ENCODE measurements at places on chromosomes 16 and 17.

DNA sequence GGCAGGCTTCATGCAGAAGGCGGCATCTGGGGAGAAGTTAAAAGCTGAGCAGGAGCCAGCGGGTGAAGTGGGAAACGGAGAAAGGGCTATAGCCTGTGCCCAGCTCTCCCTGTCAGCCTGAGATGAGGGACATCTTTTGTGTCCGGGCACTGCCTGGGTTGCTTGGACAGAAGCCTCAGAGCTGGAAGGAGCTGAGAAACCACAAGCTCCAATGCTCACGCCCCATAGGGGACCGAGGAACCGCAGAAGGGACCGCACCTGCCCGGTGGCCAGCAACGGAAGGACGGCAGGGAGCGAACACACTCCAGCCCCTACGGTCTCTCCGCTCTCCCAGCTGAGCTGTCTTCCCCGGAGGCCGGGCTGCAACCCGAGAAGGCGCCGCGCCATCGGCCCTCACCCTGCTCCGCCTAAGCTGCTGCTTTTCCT is 175.8 kb downstream of the NPIPB11 start:
- DNase-seq, result no peak

GRCh38 chr17:50161911-50162288 is 3.9 kb upstream of the SGCA start:
- DNase-seq, result no peak

- DNase-seq, result no peak
These were observed 27.3 kb upstream of the ABCC12 start for GRCh38 chr16:48182979-48183537.

GRCh38 chr17:37541880-37542660 is 52.4 kb downstream of the DUSP14 start:
- DNase-seq, result no peak

DNA sequence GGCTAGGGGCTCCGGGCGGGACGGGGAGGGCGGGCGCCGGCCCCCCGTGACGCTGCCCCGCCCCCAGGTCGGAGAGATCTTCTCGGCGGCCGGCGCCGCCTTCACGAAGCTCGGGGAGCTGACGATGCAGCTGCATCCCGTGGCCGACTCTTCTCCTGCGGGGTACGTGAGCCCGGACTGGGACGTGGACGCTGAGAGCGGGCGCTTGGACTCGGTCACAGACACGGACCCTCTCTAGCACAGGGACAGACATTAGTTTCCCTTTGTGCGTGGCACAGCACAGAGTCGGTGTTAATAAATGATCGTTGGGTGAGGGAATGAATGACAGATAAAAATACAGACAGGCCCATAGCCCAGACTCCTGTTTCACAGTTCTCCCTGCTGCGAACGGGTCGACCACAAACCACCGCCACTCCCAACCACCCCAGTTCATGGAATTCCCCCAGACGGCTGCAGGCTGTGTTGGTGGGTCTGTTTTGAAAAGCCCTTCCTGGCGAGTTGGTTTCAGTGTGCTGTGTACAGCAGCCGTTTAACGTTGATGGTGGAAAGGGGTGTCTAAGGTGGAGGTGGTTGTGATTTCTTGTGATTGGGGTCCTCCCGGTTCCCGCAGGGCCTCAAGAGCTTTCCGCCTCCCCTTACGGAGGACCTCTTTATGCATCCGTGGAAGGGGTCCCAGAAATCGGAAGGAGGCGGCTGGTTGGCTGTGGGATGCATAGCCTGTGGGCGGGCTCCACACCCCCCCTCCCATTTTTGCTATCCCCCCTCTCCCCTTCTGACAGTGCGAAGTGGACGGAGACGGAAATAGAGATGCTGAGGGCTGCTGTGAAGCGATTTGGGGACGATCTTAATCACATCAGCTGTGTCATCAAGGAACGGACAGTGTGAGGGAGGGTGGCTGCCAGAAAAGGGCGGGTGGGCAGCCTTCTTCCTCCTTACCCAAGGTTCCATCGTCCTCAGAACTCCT is 2.9 kb downstream of the RNASEK start:
- DNase-seq, result peak; percentile 71

- DNase-seq, result no peak
These were observed 95.5 kb downstream of the GNAO1 start for GRCh38 chr16:56286809-56287208.

GRCh38 chr16:28158136-28158535 is 53.6 kb downstream of the XPO6 start:
- DNase-seq, result no peak

GRCh38 chr16:84082835-84083569 is 33.7 kb downstream of the MBTPS1 start:
- DNase-seq, result no peak
